ENCODE measurements at places on chromosomes 3 and 15.

DNA sequence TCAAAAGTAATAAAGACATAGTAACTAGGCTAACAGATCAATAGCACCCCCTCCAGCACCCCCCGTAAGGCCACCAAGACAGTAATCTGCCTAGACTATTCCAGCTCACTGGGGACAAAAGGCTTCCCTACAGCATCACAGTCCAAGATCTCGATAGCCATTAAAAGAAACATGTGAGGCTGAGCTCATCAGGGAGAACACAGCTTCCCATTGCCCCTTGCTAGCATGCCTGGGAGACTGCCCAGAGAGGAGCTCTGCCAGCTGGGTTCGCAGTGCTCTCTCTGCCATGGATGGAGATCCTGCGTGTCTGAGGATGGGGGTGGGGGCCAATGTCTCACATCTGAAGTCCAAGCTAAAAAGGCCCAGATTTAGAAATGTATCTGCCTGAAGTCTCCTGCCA is 17.8 kb downstream of the LRIG1 start:
- no peak for DNase-seq

DNA sequence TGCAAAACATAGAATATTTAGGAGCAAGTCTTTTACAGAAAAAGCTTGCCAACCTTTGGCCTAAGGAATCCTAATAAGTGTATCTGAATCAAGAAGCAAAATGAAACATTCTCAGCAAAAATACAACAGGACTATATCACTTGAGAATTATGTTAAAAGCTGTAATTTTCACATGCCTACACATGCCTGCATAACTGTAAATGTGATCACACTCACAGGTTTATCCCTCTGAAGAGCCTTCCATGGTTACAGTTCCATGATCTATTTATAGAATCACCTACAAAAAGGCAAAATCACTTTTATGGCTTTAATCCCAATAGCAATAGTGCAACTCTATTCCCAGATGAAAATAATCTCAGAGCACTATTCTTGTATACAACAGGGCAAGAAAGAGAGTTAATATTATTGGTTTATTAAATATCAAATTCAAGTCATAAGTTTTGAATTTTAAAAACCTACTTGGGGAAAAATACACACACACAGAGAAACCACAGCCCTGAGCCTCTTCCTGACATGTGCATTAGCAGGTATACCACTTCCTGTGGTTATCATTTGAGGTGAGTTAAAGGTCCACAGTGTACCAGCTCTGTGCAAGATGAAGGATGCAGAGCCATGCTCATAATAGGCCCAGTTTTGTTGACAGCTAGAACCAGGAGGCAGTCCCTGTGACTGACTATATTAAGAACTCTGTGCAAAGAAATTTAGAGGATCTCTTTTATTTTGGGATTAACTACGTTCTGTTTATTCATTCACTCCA is 252.5 kb upstream of the TGFBR2 start:
- DNase-seq: no peak

- no peak for DNase-seq
Measured at GRCh38 chr3:86257955-86258641, 732.9 kb downstream of the VGLL3 start.

- DNase-seq: no peak
Measured at GRCh38 chr3:59300733-59301132, 250.9 kb upstream of the CFAP20DC start.

GRCh38 chr15:90665288-90666134 is 51.6 kb upstream of the BLM start:
- peak; percentile 46 for DNase-seq

DNA sequence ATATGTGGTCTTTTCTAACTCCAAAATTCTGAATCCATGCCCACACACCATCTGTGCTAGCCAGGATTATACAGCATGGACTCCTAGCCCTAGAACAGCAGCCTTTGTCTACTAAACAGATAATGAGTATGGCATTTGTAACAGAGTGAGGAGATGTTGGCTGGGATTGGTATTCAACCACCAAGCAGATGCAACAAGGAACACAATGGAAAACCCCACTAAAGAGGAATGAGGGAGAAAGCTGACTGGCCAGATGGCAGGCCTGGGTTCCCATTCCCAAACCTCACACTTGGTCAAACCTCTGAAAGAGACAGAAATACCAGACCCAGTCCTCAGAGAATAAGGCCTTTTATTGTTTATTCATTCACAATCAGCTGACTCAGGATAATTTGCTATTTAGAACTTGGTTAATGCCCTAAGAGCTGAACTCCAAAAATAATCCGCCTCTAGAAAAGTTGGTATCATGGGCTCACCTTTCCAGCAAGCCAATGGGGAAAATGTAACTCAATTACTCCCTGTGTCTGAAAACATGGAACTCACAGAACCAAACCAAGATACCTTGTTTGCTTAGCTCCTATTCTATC is 145.6 kb downstream of the LRRC3B start:
- no peak for DNase-seq

- no peak for DNase-seq
Measured at GRCh38 chr3:184578822-184579221, 17.2 kb downstream of the EPHB3 start.

- DNase-seq: no peak
Measured at GRCh38 chr15:94353488-94353820, 122.1 kb downstream of the MCTP2 start.

GRCh38 chr15:65963911-65964482 is 94.7 kb downstream of the RAB11A start:
- DNase-seq: no peak

DNA sequence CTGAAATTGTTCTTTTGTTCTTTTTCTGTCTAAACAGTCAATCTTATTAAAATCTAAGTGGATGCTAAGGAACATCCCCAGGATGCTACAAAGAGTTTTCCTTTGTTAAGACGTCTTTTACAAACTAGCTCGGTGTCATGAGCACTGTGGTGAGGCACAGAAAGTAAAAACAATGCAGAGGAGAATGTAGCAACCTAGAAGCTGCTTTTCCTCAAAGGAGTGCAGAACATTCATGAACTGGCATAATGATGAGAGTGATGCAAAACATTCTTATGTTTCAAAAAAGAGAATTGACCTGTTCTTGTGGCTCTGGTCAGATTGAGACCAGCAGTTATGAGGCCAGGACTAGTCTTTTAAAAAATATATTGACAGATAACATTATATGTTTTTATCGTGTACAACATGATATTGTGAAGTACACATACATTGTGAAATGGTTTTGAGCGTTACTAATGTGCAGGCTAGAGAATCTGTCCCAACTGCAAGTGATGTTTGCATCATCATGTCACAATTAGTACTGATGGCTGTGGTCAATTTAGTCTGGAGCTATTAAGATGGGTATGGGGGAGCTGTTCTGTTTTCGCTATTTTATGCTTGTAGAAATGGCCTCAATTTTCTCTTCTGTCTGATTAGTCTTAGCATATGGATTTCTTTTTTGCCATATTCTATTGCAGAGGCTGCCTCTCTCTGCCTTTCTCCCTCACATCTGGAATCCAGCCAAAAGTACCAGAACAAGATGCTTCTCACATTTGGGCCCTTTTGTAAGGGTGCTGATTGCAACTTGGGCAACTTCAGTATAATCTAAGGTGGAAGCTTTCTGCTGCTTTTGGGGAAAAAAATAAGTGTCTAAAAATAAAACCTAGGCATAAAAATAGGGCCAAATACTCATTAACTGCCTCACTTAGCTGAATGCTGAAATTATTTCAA is 50.2 kb downstream of the HHLA2 start:
- no peak for DNase-seq

DNA sequence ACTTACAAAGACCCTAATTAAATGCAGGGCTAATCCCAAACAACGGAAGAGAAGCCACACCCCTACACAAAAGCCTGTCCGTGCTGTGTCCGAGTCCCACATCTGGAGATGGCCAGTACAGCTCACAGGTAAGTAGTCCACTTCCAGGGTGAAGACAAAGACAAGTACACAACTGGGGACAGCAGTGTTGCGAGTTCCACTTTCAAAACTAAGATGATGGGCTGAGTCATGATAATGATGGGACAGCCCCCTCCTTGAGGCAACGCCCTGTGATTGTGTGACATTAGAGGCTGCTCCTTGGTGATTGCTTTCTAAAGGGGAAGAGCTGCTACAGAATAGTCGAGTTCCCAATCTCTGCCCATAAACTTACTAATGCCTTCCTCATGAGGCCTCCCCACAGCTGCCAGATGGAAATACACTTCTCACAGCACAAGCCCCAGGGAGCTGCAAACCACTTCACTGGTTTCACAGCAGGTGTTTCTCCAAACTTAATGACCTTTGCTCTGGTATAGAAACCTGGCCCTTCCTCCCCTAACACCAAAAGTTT is 27.6 kb downstream of the RFT1 start:
- DNase-seq: peak; percentile 8

- no peak for DNase-seq
Measured at GRCh38 chr15:75214293-75215096, 12.8 kb downstream of the C15orf39 start.

DNA sequence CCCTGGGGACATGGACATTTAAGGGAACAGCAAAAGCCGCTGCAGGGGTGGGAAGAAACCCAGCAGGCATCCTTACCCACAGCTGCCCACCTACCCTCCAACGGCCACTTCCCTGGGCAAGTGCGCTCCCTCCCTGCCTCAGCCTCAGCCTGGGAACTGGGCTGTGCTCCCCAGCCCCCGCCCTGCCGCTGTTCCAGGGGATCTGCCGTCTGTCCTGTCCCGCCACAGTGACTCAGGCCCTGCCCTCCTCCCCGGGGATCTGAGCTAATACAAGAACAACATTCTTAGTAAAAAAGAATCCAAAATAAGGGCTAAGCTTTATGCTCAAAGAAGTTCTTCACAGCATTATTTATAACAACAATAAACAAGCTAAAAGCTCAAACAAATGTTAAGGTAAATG is 7.4 kb upstream of the IQSEC1 start:
- DNase-seq: no peak

DNA sequence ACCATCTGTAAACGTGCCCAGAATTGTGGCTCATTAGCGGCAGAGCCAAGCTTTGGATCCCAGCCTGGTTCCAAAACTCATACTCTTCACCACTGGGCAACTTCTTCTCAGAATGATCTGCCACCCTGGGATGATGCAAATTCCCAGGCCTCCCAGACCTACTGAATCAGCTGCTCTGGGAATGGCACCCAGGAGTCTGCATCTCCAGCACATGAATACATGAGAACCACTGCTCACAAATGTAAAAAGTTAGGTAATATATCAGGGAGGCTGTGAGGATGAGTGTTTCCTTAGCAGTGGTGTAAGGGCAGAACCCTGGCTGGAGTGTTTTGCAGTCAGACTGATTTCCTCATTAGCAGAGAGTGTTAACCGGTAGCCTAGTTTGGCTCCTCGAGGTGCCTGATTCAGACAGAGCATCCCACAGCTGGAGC is 94.2 kb downstream of the LIPC start:
- DNase-seq: no peak

DNA sequence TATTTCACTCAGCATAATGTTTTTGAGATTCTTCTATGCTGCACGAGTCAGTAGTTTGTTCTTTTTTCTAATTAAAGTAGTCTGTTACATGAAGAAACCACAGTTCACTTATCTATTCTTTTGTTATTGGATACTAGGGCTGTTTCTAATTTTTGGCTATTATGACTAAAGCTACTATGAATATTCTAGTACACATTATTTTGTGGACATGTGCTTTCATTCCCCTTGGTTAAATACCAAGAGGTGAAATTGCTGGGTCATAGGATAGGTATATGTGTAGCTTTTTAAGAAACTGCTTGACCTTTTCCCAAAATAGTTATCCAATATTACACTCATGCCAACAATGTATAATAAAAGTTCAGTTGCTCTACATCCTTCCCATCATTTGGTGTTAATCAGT is 8.9 kb downstream of the PDE8A start:
- no peak for DNase-seq

- DNase-seq: no peak
Measured at GRCh38 chr3:74636981-74637380, 22.5 kb upstream of the CNTN3 start.

- no peak for DNase-seq
Measured at GRCh38 chr3:8069471-8069870, 432.2 kb upstream of the LMCD1 start.

DNA sequence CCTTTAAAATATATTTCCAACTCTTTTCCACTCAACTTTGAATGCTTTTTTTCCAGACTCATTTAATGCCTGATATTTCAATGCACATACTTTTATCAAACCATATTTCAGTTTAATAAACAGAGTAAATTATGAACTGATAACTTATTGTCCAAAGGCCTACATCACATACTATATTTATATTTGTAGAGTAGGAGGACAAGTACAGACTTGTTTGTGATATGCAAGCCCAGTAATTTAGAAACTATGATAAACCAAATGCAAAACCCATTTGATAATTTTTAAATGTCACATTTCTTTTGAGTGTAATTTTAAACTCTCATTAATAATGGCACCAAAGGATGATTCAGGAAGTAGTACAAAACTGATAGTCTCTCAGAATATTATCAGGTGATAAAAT is 3.3 kb downstream of the RFX7 start:
- no peak for DNase-seq

- DNase-seq: no peak
Measured at GRCh38 chr15:29819979-29820378, 2.3 kb downstream of the TJP1 start.

- DNase-seq: no peak
Measured at GRCh38 chr15:31235311-31236183, 91.1 kb upstream of the KLF13 start.

DNA sequence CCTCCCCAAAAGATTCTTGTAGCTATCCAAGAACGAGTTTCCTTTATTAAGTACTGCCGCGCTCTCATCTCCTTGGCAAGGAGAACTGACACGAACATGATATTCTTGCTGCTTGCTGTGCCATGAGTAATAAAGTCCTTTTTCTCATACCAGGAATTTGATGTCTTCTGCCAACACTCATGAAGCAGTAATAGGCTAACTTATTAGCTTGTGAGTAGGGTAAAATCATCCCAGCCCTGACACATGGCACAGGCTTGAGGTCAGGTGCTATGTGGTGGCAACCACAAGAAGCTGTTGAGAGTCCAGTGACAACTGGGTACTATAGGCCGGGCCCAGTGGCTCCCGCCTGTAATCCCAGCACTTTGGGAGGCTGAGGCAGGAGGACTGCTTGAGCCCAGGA is 22.7 kb upstream of the UBXN7 start:
- no peak for DNase-seq

Data from stimulated activated CD8-positive, alpha-beta memory T cell treated with anti-CD3 and anti-CD28 coated beads, Interleukin-2, amount 100 ng/mL, for 48 hours (primary cell).